ENCODE measurements at places on chromosomes 5 and 9.

DNA sequence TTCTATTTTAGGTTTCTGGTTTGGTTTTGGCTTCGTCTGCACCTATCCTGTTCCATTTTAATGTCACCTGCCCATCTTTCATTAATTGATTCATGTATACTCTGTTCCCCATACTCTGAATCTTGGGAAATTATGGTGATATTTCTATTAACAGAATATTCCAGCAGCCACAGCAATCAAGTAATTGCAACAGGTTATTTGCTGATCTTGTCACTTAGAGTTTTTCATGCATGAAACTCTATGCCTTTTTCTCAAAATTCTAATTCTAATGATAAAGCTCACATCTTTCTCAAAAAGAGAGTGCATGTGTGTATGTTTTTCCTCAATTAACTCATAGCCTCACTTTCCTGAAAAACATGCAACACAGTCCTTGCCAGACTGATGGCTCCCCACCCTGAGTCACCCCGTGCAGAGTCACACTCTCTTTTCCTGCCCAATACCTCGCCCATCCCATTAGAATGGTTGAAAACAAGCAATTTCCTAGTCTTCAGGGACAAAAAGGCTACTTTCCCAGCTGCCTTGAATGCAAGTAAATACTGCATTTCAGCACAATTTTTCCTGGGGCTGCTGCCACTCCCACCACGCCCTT, 15.6 kb downstream of the GFRA3 start:
- no peak for ATAC-seq

DNA sequence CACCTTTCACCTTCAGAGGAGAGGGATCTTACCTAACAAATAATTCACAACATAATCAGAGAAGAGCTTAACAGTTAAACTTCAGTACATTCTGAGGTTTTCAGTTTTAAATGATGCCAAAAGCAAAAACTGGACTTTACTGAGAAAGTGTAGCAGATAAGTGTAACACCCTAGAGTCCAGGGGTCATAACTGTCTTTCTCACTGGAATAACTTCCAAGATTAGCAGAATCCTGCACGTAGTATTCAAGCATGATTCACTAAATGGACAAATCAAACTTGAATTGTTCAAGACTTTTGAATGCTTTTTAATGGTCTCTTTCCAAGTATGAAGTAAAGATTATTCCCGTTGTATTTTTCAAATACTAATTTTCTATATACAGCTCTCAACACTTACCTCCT, 180.1 kb upstream of the NREP start:
- ATAC-seq: no peak

DNA sequence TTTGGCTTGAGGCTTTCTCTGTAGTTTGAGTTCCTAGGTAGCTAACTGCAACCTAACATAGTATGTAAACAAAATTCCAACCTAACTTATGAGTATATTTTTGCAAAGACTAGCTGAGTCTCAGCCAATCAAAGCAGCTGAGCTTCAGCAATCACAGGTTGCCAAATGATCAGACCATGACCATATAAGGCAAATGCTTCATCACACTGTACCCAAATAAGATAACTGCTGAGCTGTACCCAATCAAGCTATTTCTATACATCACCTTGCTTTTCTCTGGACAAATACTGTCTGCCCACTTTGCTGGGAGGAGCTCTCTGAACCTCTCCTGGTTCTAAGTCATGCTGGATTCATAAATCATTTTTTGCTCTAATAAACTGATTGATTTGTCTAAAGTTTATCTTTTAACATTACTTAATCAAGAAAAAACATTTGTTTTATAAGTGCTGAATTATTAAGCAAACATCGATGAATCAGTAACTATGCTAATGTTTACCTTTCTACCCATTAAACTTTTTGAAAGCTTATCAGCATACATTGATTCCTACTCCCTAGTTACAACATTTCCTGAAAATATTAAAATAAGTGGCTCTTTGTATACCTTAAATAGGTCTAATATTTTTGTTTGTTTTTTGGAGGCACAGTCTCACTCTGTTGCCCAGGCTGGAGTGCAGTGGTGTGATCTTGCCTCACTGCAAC, 129.7 kb upstream of the PCA3 start:
- no peak for ATAC-seq

GRCh38 chr5:80193401-80193800, 62.4 kb downstream of the SERINC5 start:
- no peak for ATAC-seq

GRCh38 chr5:77379558-77380061, 112.5 kb downstream of the WDR41 start:
- ATAC-seq: peak; percentile 72

DNA sequence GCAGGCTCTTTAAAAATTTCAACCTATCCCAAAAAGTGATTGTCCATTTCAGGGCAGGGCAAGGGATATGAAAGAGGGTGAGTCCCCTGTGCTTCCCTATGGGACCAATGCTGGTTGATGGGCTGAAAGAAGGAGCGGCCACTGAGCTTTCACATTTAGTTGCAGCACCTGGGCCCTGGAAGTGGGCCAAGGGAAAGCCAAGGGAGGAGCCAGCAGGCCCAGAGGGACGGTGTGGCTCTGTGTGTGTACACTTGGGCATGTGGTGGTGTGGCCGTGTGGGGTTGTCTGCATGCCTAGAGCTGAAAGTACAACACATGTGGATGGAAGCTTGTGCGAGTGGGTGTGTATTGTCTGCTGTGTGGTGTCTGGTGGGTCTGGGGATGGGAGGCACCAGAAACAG, 14.0 kb upstream of the PSMD5 start:
- peak; percentile 37 for ATAC-seq

- ATAC-seq: no peak
These were observed 48.9 kb downstream of the AHRR start for GRCh38 chr5:370311-370958.

DNA sequence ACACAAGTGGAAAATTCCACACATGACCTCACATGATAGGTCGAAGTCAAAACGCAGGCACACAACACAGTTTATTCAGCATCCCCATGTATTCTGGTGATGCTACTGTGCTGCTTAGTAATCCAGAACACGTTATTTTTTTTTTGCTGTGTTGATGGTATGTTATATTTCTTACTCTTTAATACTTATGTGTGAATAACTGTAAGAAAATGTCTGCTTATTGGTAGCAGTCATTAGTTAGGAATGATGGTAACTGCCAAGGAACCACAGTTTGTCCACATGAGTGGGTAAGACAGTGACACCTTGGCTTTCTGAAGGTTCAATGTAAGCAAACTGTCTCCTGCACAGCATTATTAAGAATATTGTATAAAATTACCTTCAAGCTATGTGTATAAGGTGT, 107.7 kb upstream of the DAPK1 start:
- ATAC-seq: no peak

DNA sequence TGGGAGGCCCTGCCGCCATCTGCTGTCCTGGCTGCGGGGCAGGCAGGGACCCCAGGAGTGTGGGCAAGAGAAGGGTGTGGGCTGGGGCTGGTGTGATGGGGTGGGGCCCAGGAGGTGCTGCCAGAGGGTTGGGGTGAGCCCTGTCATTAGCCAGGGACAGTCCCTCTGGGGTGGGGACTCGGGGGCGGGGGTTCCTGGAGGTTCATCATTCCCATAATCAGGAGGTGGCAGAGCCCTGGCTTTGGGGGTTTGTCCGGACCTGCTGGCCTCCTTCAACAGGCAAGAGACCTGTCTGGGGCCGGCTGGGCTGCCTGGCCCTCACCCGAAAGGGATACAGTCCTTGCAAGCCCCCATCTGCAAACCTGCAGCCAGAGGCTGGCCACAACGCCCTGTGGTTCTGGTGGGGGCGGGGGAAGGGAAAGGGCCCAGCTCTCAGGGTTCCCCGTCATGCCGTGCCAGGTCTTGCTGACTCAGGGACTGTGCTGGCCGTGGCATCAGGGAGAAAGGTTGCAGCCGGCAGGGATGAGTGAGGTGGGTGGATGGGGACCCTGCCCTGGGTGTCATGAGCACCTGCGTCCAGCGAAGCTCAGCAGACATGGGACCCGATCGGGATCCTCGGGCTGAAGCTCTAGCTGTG, 65.2 kb downstream of the MRPL36 start:
- no peak for ATAC-seq

GRCh38 chr5:149389552-149390495, 10.7 kb upstream of the IL17B start:
- ATAC-seq: no peak

Measured in esophagus mucosa (tissue), 1 donor.